ENCODE measurements at places on chromosomes 6 and 20.

DNA sequence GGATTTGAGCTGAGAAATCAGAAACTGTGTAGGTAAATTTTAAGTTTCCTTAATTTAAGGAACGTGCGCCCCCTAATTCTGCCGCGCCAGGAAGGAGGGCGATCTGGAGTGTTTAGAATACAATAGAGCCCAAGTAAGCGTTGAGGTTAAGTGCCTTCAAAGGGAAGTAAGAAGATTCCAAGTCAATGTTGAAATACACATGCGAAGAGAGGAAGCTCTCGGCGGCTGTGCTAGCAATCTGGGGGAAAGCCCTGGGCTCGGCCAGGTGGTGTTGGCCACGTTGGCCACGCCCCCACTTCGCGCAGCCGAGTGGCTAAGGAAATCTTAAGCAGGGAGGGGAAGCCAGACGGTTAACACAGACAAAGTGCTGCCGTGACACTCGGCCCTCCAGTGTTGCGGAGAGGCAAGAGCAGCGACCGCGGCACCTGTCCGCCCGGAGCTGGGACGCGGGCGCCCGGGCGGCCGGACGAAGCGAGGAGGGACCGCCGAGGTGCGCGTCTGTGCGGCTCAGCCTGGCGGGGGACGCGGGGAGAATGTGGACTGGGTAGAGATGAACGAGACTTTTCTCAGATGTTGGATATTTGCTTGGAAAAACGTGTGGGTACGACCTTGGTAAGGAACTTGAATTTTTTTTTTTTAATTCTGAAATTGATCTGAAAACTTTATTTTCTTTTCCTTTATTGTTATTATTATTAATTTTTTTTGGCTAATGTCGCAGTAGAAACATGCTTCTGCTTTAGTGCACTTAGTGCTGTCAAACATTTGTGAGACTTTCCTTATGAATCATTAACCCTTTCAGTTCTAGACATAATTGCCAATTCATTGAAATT, at the start of gene PRDM1:
PRDM1 (plus strand) TSS at position 353 of the 830 bp plus-strand sequence; CDS start at position 571, 218 bp downstream.
- peak; percentile 71 for DNase-seq

DNA sequence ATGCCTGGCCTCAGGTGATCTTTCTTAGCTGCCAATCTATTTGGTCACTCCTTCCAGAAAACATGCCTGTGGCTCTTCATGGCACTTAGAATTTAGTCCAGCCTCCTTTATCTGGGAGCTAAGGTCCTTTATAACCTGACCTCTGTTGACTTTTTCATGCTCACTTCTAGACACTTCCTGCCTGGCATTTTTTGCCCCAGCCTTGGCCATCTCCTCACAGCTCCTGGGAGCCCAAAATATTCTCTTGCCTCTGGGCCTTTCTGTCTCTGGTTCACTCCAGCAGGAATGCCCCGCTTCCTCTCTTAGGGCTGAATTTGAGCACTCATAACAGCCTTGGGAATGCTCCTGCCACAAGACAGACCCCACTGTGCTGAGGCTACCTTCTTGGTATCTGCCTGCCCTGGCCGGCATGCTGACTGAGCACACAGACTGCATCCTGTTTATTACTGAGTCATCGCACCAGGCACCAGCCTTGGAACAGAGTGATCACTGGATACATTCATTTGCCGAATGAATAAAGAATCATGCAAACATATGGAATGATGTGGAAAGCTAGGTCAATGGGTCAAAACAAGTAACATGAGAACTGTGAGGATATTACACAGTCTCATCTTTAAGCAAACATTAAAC, 5.8 kb upstream of the EEF1E1 start:
- DNase-seq, result no peak

DNA sequence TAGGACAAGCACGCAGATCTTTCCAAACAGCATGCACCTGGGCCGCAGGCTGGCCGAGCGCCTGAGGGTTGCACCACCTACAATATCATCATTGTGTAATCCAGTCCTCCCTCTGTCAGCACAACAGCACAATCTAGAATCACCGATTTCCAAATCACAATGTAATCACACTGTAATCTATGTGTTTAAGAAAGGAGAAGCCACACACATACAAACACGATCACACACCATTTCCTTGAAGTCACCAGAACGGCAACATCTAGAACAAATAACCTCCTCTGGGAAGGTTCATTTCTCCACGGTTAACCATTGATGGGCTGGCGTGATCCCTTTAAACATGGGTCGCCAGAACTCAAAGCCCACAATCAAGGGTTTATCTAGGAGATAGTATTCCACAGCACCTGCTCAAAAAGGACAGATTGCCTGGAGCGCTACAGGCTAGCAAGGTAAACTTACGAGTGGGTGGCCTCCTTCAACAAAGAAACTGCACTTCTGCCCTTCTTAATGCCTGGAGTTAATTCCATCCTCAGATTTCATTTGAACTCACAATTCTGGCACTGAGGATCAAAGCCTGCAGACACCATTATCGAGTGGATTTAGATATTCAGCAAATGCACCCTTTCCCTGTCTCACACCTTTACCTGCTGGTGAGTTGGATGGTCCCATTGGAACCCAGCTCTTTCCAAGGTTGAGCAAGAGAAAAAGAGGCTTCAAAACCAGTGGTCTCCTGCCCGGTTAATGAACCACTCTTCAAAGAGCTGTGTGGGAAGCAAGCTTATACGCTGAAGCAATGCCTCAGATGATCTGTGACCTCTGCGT, 83.8 kb upstream of the FOXQ1 start:
- no peak for DNase-seq

- no peak for DNase-seq
Measured at GRCh38 chr6:9862603-9863167, 552.2 kb downstream of the TFAP2A start.

- DNase-seq, result no peak
Measured at GRCh38 chr6:29815118-29815750, 12.4 kb upstream of the HLA-G start.

DNA sequence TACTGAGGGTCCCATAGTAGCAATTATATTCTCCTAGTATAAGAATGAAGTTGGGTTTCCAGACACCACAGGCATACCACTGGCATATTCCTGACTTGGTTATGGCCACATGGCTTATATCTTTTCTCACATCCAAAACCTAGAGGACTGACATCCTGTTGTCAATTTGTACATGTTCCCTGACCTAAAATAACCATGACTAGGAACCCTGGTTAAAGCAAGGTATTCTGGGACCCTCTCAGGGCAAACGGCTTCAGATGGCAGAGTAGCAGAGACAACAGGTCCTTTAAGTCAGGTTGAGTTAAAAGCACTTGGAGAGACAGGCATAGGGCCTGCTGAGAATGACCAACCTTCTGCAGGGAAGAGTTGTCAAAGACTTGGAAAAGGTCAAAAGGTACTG, 12.6 kb downstream of the MAP3K5 start:
- DNase-seq, result no peak

DNA sequence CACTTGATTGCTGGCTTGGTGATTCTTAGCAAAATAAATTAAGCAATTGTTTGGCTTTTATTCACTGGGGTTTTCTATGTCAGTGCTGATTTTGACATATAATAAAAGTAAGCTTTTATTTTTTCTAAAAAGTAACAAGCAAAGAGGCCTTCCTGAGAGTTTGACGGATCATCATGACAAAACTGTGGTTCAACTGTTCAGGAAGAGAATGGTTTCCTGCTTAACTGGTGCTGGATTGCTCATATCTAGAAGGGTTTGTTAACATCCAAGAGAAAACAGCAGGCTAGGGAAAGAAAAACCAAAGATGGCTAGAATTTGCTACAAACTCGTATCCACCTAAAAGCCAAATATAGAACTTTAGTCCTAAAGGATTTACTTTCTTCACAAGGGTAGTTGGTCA, 21.2 kb downstream of the SERPINB1 start:
- DNase-seq, result no peak

GRCh38 chr6:133392015-133392414, 150.9 kb downstream of the EYA4 start:
- DNase-seq, result peak; percentile 46

DNA sequence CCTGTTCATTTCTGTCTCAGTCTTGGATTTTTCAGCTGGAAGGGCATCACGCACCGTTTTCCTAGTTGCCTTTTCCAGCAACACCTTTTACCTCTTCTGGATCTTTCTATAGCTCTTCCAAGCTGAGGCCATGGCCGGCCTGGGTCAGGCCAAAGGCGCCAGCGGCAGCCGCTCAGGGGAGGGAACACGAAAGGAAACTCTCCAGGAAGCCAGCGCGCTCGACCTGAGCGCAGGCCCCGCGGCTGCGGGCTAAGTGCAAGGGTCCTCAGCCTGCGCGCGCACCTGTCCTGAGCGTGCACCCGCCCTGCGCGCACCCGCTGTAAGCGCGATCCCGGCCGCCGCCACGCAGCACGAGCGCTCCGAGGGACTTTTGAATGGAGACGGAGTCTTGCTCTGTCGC, 43.8 kb upstream of the TMEM181 start:
- no peak for DNase-seq

GRCh38 chr20:59814840-59815340, 118.5 kb downstream of the SYCP2 start:
- no peak for DNase-seq

DNA sequence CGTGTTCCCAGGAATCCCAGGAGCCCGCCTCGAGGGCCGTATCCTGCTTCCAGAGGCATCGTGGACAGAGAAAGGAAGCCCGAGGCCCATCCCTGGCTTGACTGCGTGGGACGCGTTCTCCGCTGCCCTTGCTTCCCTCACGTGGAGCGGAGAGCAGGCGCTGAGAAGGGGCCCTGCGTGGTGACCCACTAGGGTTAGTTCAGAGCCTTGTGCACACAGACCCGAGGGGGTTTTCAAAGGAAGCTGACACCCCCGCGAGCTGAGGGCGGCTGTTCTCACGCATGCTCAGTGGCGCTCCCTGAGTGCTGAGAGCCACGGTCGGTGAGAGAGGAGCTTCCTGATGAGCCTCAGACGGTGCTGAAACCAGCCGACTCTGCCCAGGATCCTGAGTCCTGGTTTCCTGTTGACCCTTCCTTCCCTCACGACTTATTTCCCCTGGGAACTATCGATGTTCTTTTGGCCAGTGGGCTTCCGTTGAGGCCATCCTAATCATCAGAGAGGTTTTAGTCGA, 28.9 kb upstream of the CCR6 start:
- no peak for DNase-seq

All from NCI-H1436 (cell line).